ENCODE measurements at places on chromosomes 6 and 20. TPM values are rescaled to one million over a fixed set of nuclear protein-coding genes. Genes with fewer than 3 reads are reported as not detected.

GRCh38 chr6:147709396-147710272 lies 201.1 kb downstream of the SAMD5 start:
- H3K4me3 ChIP-seq: no peak overlapping the region
- no peaks in the 10 kb centered on the region for H3K4me1 ChIP-seq
- DNase-seq: no peak
- no peak overlapping the region for H3K27ac ChIP-seq
- no peaks in the 10 kb centered on the region for H3K27me3 ChIP-seq
- no peaks in the 10 kb centered on the region for H3K36me3 ChIP-seq

DNA sequence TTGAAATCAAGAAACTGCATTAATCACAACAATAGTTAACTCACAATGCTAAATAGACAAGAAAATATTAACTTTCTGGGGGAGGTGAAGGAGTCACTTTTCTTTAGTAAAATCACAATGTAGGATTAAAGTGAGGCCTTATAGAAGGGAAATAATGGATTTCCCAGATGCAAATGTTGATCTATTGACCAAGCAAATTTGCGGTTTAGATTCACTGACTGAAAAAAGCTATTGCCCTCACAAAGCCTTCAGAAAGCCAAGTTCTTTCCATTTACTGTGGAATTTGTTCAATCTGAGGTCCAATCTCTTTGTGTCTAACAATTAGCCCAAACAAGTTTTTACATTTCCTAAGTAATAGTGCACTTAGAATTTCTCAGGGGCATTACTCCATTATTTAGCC lies 95.1 kb upstream of the PTCHD4 start:
- H3K27me3 ChIP-seq: no peaks in the 10 kb centered on the region
- peaks cover 11% of the 10 kb centered on the region for H3K36me3 ChIP-seq
- no peak overlapping the region for H3K27ac ChIP-seq
- no peak overlapping the region for H3K4me3 ChIP-seq
- H3K4me1 ChIP-seq: no peaks in the 10 kb centered on the region

- H3K36me3 ChIP-seq: no peaks in the 10 kb centered on the region
- H3K27me3 ChIP-seq: no peaks in the 10 kb centered on the region
- H3K4me1 ChIP-seq: peaks cover 18% of the 10 kb centered on the region
- H3K27ac ChIP-seq: no peak overlapping the region
- H3K4me3 ChIP-seq: no peak overlapping the region
- DNase-seq: no peak
Observed at GRCh38 chr6:157030755-157031154, 253.6 kb downstream of the ARID1B start.

DNA sequence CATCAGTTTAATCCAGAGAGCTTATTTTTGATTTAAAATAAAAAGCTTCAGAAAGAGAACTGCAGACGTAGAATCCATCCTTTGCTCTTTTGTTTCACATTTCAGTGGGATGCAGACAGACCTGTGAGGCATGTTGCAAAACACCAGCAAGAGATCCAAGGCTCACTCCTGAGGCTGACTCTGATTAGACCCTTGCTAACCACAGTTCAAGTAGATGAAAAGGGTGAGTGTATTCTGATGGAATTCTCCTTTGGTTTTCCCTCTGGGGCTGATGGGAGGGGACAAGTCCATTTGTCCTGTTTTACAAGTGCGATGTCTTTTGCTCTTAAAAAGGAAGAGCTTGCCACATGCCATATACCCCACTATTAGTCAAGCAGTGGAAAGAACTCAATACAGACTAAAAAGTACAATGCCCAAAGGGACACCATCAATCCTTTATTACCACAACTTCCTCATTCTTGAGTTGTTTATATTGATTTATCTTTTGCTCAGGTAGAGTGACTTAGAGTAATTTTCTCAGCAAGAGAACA lies 772.7 kb downstream of the MAFB start:
- no peak for DNase-seq
- no peaks in the 10 kb centered on the region for H3K27me3 ChIP-seq
- H3K4me1 ChIP-seq: no peaks in the 10 kb centered on the region
- H3K27ac ChIP-seq: no peak overlapping the region
- H3K36me3 ChIP-seq: no peaks in the 10 kb centered on the region

- no peak overlapping the region for H3K4me3 ChIP-seq
- DNase-seq: no peak
- H3K36me3 ChIP-seq: peaks cover 4% of the 10 kb centered on the region
- H3K27me3 ChIP-seq: no peaks in the 10 kb centered on the region
- no peak overlapping the region for H3K27ac ChIP-seq
Observed at GRCh38 chr20:18390201-18390600, 76.6 kb downstream of the DZANK1 start.

GRCh38 chr6:29598172-29598747 lies 13.3 kb downstream of the OR2H2 start:
- no peak overlapping the region for H3K27ac ChIP-seq
- H3K27me3 ChIP-seq: peaks cover 22% of the 10 kb centered on the region
- DNase-seq: no peak
- H3K4me3 ChIP-seq: no peak overlapping the region

- no peaks in the 10 kb centered on the region for H3K36me3 ChIP-seq
- H3K4me3 ChIP-seq: no peak overlapping the region
- H3K4me1 ChIP-seq: peaks cover 6% of the 10 kb centered on the region
- no peak overlapping the region for H3K27ac ChIP-seq
- H3K27me3 ChIP-seq: peaks cover 5% of the 10 kb centered on the region
Observed at GRCh38 chr20:31908424-31908823, 38.0 kb downstream of the TTLL9 start.

- no peaks in the 10 kb centered on the region for H3K27me3 ChIP-seq
- no peak overlapping the region for H3K4me3 ChIP-seq
- no peaks in the 10 kb centered on the region for H3K4me1 ChIP-seq
- no peak for DNase-seq
- H3K27ac ChIP-seq: no peak overlapping the region
- no peaks in the 10 kb centered on the region for H3K36me3 ChIP-seq
Observed at GRCh38 chr6:10174056-10174455, 240.8 kb downstream of the TFAP2A start.

DNA sequence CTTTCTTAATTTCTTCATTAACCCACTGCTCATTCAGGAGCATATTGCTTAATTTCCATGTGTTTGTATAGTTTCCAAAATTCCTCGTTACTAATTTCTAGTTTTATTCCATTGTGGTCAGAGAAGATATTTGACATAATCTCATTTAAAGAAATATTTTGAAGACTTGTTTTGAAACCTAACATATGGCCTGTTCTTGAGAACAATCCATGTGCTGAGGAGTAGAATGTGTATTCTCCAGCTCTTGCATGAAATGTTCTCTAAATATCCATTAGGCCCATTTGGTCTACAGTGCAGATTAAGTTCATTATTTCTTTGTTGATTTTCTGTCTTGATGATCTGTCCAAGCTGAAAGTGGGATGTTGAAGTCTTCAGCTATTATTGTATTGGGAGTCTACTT lies 251.7 kb downstream of the ALDH8A1 start:
- no peak overlapping the region for H3K27ac ChIP-seq
- peaks cover 24% of the 10 kb centered on the region for H3K27me3 ChIP-seq
- no peak overlapping the region for H3K4me3 ChIP-seq
- H3K36me3 ChIP-seq: no peaks in the 10 kb centered on the region

DNA sequence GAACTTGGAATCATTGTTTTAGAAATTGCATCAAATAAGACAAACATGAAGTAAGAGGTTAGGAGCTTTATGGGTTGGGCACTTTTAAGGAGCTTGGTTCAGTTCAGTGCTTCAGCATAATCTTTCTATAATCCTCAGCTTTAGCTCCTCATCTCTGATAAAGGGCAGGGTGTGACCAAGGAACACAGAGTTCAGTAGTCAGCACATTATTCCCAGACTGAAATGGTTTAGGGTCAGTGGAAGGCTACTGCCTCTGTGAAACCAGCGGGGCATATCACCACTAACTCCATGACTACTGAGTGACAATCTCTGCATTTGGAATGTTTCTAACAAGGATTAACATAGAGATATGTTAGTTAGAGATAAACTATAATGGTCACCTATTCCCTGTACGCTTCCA lies 36.9 kb downstream of the CRYBG1 start:
- no peaks in the 10 kb centered on the region for H3K36me3 ChIP-seq
- H3K27ac ChIP-seq: no peak overlapping the region
- no peak overlapping the region for H3K4me3 ChIP-seq

- no peak overlapping the region for H3K4me3 ChIP-seq
- no peak for DNase-seq
- peaks cover 21% of the 10 kb centered on the region for H3K27me3 ChIP-seq
- no peaks in the 10 kb centered on the region for H3K36me3 ChIP-seq
- H3K4me1 ChIP-seq: peaks cover 3% of the 10 kb centered on the region
Observed at GRCh38 chr20:48338717-48339116, 489.1 kb downstream of the PREX1 start.

- no peaks in the 10 kb centered on the region for H3K4me1 ChIP-seq
- H3K27ac ChIP-seq: no peak overlapping the region
- DNase-seq: no peak
- no peaks in the 10 kb centered on the region for H3K27me3 ChIP-seq
- H3K4me3 ChIP-seq: no peak overlapping the region
- no peaks in the 10 kb centered on the region for H3K36me3 ChIP-seq
Observed at GRCh38 chr6:3997177-3997770, 81.7 kb downstream of the FAM217A start.

DNA sequence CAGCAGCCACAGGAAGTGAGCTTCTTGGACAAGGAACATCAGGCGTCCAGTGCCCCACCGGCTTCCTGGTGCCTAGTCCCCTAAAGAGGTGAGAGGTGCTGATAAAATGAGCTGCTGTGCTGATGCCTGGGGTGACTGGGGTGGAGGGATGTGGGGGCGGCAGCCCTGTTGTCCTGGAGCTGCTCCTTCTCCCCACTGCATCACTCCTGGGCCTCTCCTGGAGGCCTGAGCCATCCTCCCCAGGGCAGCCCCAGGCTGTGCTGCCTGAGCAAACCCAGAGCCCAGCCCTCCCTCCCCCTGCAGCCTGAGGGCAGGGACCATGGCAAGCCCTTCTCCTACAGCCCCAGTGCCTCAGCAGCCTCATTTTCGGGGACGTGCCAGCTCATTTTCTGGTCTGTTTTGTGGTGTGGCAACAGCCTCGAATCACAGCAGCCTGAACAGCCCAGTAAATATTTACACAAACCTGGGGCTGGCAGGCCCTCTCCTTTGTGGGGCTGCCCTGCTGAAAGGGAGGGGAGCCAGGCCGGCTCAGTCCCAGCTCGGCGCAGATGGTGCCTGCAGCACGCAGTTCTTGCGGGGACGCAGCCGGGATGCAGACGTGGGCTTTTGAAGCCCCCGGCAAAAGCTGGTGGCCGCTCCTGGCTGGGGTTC lies 259.9 kb downstream of the DLL1 start:
- H3K36me3 ChIP-seq: no peaks in the 10 kb centered on the region
- H3K4me1 ChIP-seq: peaks cover 13% of the 10 kb centered on the region
- DNase-seq: no peak
- no peak overlapping the region for H3K4me3 ChIP-seq
- H3K27ac ChIP-seq: no peak overlapping the region

DNA sequence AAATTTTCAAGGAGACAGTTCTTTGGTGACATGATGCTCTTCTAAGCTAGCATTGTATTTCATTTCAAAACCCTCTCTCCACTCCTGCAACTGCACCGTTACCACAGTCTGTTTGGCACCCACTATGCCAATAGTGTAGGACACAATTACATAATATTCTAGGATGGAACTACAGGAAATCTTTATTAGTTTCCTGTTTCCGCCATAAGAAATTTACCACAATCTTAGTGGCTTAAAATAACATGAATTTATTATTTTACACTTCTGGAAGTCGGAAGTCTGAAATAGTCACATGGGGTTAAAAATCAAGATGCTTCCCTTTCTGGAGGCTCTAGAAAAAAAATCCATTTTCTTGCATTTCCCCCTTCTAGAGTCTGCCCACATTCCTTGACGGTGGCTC lies 733.1 kb downstream of the HDGFL1 start:
- H3K27ac ChIP-seq: no peak overlapping the region
- DNase-seq: no peak

- H3K27ac ChIP-seq: no peak overlapping the region
- H3K4me1 ChIP-seq: no peaks in the 10 kb centered on the region
- H3K4me3 ChIP-seq: no peak overlapping the region
- no peaks in the 10 kb centered on the region for H3K27me3 ChIP-seq
Observed at GRCh38 chr20:15708984-15709598, 864.2 kb downstream of the KIF16B start.

HLA-DQA1 gene
- total RNA-seq: 92.0 TPM

ADGB gene
- total RNA-seq: not detected

OOEP gene
- total RNA-seq: not detected

SRMS gene
- total RNA-seq: not detected

SDC4 gene
- total RNA-seq: 23.3 TPM

ADGRF4 gene
- not detected for total RNA-seq

SAPCD1 gene
- 9.2 TPM for total RNA-seq

CST9 gene
- not detected for total RNA-seq

Data from natural killer cell treated with Interleukin-12 subunit alpha and Interleukin-12 subunit beta and Interleukin-15 and Interleukin-18, amount 100 ng/mL, for 72 hours (primary cell).